ENCODE measurements at places on chromosomes 2 and 18.
A peak's percentile ranks its signal among the peaks of the same experiment; 100 is the strongest.

- DNase-seq, result no peak
These were observed 132.2 kb downstream of the SMAD7 start for GRCh38 chr18:48818329-48819254.

GRCh38 chr2:186575302-186575701 lies 14.6 kb upstream of the ITGAV start:
- DNase-seq, result no peak

DNA sequence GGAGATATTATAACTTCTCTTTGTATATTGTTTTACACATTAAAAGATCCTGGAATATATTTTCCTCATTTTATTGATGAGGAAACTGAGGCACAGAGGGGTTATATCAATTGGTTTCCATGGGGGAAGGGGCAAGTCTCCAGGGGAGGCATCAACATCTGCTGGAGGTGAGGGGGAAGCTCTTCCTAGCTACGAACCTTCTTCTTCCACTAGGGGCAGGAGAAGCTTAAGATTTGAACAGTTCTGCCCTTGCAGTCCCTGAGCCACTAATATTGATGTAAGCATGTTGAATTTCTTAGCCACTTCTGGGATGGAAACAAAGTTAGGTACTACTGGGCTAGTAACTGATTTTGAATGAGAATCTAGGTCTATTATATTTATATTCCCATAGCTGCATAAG lies 140.1 kb upstream of the AQP4 start:
- DNase-seq, result no peak

GRCh38 chr2:173305303-173305702 lies 49.4 kb upstream of the CDCA7 start:
- no peak for DNase-seq

GRCh38 chr2:21317131-21317530 lies 193.4 kb downstream of the TDRD15 start:
- peak; percentile 59 for DNase-seq

DNA sequence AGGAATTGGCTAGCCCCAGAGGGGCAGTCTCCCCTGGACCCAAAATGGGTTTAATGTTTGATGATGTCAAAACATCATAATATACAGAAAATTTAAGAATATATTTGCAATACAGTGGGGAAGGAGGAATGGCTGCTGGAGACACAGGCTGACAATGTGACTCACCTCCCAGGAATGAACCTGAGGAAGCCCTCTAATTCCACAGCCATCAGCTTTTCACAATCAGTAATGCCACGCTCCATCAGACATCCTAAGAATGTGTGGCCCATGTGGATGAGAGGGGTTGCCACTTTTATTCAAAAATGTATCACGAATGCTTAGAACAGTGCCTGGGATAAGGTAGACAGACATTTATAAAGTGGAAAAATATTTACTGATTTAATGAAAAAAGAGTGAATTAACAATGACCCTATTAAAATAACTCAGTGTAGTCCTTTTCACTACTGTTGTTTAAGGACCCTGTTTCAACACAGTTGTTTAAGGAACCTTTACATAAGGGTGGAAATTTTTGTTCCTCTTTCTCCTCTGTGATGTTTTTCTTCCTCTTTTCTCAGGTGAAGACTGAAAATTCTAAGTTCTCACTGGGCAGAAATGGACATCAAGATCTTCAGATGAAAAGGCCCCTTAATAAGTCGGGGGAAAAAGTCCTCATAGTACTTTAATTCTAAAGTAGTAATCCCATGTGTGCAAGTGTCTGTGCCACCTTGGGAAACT lies 17.5 kb upstream of the TMEM163 start:
- DNase-seq, result no peak

GRCh38 chr18:55774505-55774904 lies 186.5 kb upstream of the TCF4 start:
- DNase-seq, result no peak

DNA sequence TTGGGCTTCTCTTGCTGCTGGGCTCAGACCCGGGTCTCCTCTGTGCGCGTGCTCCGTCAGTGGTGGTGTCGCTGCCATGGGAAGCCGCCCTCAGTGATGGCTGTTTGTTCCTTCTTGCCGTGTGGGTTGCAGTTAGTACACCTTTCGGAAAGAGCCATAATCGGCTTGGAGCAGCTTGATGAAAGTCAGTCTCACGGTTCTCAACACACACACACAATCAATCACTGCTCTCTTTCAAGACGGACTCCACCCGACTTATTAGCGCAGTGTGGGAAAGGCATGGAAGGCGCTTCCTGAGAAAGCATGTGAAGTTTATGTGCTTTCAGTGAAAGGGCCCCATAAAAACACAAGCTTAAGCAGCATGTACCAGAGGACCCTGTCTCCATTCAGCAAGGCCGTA lies 64.1 kb downstream of the SOX11 start:
- DNase-seq, result peak; percentile 32

DNA sequence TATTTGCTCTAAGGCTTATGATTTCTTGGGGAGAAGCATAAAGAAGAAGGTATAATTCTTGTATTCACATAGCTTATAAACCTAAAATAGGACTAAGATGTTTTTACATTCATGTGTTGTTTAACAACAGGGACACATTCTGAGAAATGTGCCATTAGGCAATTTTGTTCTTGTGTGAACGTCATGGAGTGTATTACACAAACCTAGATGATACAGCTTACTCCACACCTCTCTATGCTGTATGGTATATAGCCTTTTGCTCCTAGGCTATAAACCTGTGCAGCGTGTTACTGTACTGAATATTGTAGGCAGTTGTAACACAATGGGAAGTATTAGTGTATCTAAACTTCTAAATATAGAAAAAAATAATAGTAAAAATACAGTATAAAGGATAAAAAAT lies 92.1 kb downstream of the PHLPP1 start:
- no peak for DNase-seq

- no peak for DNase-seq
These were observed 249.9 kb upstream of the THUMPD2 start for GRCh38 chr2:40028792-40029488.

DNA sequence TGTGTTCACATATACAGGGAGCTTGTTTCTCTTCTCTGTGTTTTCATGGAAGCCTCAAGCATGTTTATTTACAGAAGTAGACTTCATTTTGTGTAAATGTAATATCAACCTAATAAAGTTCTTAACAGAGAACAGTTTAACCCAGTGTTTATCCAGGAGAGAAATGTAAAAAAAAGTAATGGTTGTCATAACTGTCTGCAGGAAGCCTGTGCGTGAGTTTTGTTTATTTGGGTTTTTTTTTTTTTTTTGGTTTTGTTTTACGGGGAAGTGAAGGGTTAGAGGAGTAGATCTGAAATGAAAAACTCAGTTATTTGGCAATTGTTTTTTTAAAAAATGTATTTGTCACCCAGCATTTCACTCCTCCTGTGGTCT lies 124.7 kb downstream of the RAPGEF4 start:
- DNase-seq, result no peak

DNA sequence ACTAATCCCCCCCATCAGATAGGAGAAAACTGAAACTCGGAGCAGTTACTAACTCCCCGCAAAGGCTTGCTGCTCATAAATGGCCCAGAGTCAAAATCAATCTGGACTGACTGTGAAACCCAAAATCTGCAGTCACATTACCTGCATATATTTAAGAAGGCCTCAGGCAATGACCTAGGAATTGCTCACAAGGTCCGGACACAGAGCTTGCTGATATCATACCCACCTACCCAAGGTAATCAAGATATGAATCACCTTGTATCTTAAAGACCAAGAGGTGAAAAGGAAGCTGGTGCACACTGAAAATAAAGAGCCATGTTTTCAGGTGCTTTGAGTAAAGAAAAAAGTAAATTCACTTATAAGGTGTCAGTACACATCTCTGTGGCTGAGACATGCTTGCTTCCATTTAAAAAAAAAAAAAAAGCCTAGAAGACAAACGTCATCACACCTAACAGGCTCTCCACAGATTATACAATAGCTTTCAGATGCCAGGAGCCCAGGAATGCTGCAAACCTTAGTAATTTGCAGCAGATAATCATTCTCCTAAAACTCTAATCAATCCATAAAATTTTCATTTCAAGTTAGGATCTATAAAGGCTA lies 195.4 kb downstream of the ZEB2 start:
- no peak for DNase-seq

DNA sequence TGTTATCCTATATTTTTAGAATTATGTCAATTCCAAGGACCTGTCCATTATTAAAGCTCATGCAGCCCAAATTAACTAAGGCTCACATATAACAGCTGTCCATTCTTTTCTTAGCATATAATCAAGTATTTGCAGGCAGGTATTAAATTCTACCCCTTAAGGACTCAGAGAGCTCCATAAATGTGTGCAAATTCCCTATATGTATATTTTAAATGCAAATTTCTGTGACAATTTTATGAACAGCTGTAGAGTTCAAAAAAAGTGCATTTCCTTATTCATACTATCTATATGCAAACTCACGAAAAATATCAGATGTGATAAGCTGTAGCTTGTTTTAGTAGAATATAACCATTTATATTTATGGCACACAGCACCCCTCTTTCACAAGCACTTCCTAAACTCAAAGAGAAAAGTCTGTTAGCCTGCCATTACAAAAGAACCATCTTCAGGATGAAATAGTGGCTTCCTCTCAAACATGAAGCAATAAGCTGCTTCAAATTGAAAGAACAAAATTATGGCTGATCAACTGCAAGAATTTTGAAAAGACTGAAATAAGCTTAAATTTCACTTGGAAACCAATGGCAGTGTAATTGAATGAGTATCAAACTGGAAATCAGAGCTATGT lies 155.0 kb upstream of the REG3G start:
- no peak for DNase-seq

GRCh38 chr18:23618862-23619387 lies 32.6 kb upstream of the NPC1 start:
- DNase-seq, result peak; percentile 42

DNA sequence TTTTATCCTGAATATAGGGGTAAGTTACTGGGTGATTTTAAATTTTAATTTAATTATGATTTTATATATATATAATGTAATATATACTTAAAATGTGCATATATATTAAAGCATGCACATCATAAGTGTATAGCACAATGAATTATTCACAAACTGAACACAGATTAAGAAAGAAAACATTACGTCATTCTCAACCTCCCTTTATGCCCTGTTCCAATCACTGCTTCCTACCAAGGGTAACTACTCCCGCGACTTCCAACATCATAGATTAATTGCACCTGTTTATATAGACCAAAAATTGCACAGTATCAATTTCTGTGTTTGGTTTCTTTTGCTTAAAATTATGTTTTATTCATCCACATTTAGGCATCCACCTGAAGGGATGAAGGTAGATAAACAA lies 301.3 kb upstream of the KLHL14 start:
- DNase-seq, result no peak

- no peak for DNase-seq
These were observed 265.9 kb upstream of the SALL3 start for GRCh38 chr18:78713726-78714125.

DNA sequence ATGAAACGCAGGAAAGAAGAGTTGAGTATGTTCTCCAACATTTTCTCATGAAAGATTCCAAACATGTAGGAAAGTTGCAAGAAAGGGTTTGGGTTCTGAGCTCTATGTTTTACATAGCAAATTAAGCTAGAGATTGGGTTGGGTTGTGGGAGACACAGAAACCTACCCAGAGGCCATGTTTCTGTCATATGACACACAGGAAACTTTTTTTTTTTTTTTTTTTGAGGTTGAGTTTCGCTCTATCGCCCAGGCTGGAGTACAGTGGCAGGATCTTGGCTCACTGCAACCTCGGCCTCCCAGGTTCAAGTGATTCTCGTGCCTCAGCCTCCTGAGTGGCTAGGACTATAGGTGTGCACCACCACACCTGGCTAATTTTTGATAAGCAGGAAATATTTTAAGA lies 57.6 kb downstream of the DOCK10 start:
- DNase-seq, result no peak

DNA sequence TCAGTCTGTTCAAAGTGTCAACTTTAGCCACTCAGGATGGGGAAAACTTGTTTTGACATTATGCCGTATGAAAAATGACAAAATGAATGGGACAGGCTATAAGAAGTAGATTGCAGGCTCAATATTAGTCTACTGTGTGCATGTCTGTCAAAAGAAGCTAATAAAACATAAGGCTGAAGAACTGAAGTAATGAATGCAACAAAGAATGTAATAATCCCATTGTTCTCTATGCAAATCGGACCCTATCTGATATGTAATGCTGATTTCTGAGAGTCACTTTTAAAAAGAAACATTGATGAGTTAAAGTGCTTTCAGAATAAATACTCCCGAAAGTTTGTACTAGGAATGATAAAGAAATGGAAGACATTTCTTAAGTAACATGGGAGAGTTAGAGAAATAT lies 172.2 kb downstream of the DLGAP1 start:
- DNase-seq, result no peak

DNA sequence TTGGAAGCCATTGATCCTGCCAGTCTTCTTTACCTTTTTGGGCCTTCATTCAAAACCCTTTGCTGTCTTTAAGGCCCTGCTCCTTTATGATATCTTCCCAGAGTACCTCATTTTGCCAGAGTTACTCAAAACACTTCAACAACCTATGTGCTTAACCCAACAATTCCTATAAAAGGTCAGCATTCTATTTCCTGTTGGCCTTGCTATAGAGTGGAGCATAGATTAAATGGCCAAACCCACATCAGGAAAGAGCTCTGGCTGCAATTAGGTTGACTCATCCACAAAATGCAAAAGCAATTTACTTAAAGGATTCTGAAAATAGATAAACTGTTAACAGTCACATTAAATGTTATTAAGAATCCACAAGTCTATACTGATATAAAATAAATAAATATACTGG lies 21.2 kb downstream of the MRPL33 start:
- DNase-seq, result no peak

DNA sequence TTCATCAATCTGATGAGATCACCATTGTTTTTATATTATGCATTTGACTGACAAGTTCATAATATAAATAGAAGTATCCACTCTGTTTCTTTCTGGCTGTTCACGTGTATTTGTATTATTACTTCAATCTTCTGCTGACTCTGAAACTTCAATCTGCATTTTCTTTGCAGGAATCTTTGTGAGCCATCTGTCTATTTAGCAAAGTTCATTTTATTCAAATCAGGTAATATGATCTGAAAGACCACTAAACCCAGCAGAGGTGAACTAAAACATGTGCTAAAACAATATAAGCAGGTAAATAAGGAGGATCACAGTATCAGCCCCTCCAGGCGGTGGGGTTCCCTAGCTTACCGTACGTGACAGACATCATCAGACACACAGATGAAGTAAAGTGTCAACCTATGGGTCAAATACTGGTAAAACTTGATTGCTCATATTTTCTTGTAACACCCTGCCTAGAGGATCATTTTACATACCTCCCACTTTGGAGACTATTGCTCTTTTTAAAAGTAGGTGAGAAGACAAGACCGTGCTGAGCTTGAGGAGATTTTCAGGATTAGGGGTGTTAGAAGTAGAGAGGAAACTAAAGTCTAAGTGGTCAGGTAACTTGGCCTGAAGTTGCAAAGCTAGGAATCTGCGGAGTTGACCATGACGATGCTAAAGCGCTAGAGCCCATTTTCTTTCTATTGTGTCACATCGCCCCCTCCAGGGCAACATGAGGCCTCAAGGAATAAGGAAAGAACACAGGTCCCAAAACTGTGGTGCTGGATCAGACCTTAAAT lies 9.0 kb downstream of the DTNB start:
- peak; percentile 57 for DNase-seq

Measured in nephron progenitor cell (in vitro differentiated cells).